ENCODE measurements at places on chromosomes 7 and 10.

GRCh38 chr10:33655165-33655815 lies 320.8 kb upstream of the NRP1 start:
- DNase-seq = no peak

DNA sequence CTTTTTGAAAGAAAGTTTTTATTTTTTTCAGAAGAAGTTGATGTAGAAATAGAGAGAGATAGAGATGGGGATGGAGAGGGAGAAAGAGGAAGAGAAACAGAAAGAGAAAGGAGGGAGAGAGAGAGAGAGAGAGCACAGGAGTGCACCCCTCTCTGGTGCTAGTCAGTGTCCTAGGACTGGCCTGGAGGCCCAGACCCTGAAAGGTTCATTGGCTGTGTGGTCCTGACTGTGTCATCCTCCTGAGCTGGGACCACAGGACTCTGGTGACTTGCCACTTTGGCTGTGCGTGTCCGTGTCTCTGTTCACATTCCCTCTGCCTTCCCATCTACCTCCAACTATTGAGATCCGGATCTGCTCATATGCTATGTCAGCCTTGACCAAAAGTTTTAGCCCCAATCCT lies 62.1 kb upstream of the SHH start:
- no peak for DNase-seq

DNA sequence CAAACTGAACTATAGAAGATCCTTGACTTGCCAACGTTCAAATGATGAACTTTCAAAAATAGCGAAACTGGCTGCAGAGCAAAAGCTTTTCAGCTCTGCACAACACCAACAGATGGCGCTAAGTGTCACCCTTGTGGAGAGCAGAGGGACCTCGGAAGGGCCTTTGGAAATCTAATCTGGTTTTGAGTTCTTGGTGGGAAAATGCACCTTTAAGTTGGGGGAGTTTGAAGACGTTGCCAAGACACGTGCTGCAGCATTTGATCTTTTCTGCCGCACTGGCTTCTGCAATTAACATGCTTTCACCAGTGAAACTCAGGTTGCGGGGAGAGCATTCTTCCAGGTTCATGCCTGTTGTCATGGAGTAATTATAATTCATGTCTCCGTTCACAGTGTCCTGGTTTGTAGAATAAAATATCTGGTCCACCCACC lies 26.3 kb upstream of the WDR11 start:
- no peak for DNase-seq

- DNase-seq = peak; percentile 27
Observed at GRCh38 chr10:49398000-49398861, 2.3 kb upstream of the DRGX start.

- DNase-seq = no peak
Observed at GRCh38 chr7:120774481-120774880, 83.5 kb downstream of the TSPAN12 start.

GRCh38 chr7:47570649-47571050 lies 11.3 kb downstream of the TNS3 start:
- DNase-seq = no peak

GRCh38 chr10:89454561-89455347 lies 40.4 kb downstream of the IFIT5 start:
- DNase-seq = no peak

GRCh38 chr10:7756360-7756992 lies 31.3 kb downstream of the KIN start:
- DNase-seq = no peak
